ENCODE measurements at places on chromosomes 3 and 15.

- DNase-seq, result no peak
These were observed 29.4 kb upstream of the RSL24D1 start for GRCh38 chr15:55226127-55226526.

DNA sequence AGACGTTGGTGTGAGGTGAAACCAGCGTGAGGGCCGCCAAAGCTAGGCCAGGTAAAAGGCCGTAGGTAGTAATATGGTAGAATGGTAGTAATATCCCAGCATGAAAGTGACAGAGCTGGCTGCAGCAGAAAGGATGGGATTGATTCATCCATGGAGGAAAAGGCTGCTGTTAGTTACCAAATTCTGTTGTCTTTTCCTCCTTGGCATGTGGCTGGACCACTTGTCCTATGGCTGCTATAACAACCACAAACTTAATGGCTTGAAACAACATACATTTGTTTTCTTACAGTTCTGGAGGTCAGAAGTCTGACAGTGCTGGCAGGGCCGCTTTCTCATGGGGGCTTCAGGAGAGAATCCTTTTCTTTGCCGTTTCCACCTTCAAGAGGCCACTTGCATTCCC lies 47.8 kb upstream of the CHST2 start:
- DNase-seq, result no peak

GRCh38 chr15:99437315-99438223 lies 128.2 kb upstream of the MEF2A start:
- DNase-seq, result no peak

- DNase-seq, result no peak
These were observed 271.3 kb upstream of the TPM1 start for GRCh38 chr15:62771234-62771633.

- DNase-seq, result no peak
These were observed 37.2 kb upstream of the ANPEP start for GRCh38 chr15:89851673-89852341.

Measured in stimulated activated CD4-positive, alpha-beta T cell treated with anti-CD3 and anti-CD28 coated beads, Interleukin-1b, Interleukin-23, amount 100 ng/mL, for 1 hour (primary cell).